ENCODE measurements at places on chromosomes 12 and 14.

DNA sequence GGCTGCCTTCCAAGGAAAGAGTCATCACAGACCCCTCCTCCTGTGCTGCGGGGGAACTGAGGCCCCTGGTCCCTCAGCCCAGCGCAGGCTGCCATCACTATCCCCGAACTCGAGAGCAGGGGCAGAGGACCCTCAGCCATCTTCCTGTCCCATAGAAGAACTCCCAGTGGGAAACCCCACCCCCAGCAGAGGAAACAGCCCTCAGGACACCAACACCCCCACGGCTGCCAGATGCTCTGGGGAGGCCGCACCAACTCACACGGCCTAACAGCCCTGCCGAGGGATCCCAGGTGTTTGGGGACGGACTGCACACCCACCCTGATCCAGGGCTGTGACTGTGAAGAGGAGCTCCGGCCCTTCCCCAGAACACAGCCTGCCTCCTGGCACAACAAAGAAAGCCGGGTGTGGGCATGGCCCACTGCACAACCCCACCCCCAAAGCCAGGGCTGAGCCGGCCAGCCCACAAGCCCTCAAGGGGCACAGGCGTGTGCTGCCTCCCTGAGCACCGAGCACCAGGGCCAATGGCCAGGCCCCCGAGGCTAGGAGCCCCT is 16.3 kb upstream of the C14orf180 start:
- DNase-seq: no peak

GRCh38 chr14:100779691-100780080 is 46.2 kb upstream of the MEG3 start:
- DNase-seq: no peak

- peak; percentile 20 for DNase-seq
Measured at GRCh38 chr12:123659996-123660727, 10.8 kb upstream of the TCTN2 start.

- peak; percentile 29 for DNase-seq
Measured at GRCh38 chr14:32078023-32078857, 1.1 kb downstream of the ARHGAP5 start.

DNA sequence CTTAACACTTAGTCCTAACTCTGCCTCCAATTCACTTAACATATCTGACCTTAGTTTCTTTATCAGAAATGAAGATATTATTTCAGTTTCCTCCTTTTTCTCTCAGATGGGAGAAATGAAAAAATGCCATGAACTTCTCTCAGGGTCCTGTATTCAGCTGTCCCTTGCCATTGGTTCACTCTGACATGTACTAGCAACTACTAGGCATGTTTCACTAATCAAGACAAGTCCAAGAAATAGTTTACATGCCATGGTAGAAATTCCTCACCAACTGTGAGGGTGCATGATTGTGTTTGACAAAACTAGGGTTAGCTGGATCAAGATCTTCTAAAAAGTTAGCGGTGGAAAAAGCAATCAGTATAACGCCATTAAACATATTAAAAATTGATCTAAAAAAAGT is 7.0 kb upstream of the ATXN7L3B start:
- DNase-seq: no peak

DNA sequence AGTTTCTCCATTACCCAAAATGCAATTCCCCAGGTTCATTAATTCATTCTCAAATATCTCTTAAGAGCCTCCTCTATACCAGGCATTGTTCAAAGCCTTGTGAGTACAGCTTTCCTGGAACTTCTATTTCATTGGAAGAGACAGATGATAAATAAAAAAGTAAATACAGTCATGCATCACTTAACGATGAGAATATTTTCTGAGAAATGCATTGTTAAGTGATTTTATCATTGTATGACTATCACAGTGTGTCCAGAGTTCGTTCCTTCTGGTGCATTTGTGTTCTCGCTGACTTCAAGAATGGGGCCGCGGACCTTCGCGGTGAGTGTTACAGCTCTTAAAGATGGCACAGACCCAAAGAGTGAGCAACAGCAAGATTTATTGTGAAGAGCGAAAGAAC is 66.0 kb downstream of the ANO4 start:
- no peak for DNase-seq

GRCh38 chr12:82757656-82758055 is 71.0 kb downstream of the TMTC2 start:
- DNase-seq: no peak

DNA sequence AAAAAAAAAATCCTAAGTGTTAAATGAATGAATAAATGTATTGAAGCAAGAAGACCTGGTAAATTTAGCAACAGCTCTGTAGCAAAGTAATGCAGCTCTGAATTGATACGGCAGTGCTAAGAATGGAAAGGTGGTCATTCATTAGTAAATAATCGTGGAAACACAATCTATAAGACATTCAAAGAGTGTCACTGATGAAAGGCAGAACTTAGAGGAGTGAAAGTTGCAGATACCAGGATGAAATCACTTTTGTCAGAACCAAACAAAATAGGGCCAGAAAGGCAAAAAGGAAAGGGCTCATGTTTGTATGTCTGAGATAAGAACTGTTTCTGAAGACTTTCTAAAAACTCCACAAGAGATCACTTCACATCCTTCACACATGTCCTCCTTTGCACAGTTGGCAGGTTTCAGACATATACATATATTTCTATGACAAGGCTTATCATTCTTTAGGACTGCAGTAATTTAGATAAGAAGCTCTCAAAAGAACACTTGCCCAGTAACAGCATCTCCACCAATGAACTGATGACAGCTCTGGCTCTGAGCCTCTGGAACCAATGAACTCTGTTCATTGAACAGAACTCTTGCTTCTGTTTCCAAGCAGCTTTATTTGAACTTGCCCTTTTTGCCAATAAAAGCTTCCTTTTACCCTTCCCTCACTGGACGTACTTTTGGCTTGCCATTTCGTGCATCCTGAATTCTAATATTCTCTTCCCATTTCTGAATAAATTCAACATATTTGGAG is 4.2 kb upstream of the LRR1 start:
- no peak for DNase-seq

- DNase-seq: no peak
Measured at GRCh38 chr12:124510301-124510970, 57.0 kb downstream of the NCOR2 start.

DNA sequence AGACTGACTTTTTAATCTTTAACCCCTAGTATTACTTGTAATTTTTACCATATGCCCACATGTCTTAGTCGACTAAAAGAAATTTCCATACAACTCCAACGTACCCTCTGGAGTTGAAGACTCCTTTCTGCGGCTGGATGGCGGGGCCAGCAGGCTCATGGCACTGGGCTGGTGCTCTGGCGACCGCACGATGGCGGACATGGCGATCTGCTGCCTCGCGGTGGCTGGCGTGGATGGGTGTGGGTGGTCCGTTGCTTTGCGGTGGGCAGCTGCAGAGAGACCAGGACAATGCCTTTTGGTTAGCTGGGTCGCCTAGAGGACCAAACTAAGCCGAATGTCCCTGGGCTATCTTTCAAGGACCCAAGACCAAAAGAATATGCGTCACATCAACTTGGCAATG is 50.2 kb downstream of the PRKAB1 start:
- DNase-seq: no peak

- no peak for DNase-seq
Measured at GRCh38 chr12:53170876-53171724, 9.4 kb upstream of the ZNF740 start.

DNA sequence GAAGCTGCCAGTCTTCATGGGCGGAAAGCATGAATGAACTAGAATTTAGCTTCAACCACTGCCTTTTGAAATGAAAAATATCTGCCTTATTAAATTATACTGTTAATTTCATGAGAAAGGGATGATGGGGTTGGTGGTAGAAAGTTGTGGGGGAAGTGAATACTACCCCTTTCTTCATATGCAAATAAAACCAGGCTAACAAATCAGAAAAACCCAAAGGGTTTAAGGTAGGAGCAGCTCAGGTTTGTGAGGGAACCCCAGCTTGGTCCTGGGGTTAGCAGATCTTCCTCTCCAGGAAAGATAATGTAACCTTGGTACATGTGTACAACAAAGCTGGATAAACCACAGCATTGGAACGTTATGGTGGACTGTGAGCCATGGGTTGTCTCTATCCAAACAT is 84.0 kb downstream of the PPP2R5C start:
- no peak for DNase-seq

- no peak for DNase-seq
Measured at GRCh38 chr12:85572956-85573355, 263.3 kb downstream of the RASSF9 start.

GRCh38 chr14:105315211-105315721 is 718 bp downstream of the PACS2 start:
- no peak for DNase-seq

DNA sequence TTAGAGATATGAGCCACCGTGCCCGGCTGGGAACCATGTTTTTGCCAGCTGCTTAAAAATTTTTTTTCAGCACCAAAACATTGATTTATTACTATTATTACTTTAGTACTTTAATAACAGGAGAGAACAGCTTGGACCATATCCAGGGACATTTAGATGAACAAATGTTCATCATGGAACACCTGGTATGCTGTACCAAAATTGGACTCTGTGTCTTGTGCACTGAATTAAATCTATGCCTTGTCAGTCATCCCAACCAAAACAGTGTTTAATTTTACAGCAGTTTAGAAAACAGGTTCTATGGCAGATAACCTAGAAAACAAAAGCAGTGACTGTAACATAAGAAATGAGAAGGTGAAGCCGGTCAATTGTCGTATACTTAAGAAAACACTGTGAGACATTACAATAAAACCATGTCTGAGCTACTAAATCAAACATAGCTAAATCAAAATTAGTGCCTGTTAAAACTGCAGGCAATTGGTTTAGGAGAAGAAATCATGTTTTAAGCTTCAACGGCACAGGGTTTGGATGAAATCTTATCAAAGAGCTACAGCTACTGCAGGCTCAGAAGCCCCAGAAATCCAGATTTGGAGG is 58.2 kb upstream of the PYGL start:
- no peak for DNase-seq

DNA sequence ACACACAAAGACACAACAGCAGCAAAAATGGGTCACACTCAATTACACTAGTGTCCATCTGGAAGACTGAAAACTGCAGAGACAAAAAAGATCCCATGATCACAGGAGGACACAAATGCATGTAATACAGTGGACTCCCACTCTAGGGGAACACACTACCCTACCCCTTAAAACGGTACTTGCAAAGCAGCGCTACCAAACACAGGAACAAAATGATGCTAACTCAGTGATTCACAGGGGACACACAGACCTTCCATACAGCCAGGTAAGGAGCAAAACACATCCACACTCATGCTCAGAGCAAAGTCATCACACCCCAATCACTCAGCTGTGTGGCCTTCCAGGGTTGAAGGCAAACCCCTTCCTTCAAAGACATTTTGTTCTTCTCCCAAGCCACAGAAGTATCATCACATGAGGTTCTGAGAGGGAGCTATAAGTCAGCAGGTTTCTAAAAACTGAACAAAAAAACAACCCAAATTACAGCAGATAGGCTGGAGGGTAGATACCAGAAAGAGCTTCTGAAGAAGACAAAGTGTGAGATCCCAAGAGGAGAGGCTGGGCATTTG is 14.8 kb downstream of the SMUG1 start:
- DNase-seq: no peak

All from kidney capillary endothelial cell (primary cell).